ENCODE measurements at places on chromosomes 6 and 20. TPM values are rescaled to one million over a fixed set of nuclear protein-coding genes. Genes with fewer than 3 reads are reported as not detected.
A peak's percentile ranks its signal among the peaks of the same experiment; 100 is the strongest.

- DNase-seq = no peak
These were observed 5.3 kb downstream of the ZNF512B start for GRCh38 chr20:63964412-63964811.

- DNase-seq = peak; percentile 54
These were observed 802 bp upstream of the NRN1 start for GRCh38 chr6:6007366-6008088.

DNA sequence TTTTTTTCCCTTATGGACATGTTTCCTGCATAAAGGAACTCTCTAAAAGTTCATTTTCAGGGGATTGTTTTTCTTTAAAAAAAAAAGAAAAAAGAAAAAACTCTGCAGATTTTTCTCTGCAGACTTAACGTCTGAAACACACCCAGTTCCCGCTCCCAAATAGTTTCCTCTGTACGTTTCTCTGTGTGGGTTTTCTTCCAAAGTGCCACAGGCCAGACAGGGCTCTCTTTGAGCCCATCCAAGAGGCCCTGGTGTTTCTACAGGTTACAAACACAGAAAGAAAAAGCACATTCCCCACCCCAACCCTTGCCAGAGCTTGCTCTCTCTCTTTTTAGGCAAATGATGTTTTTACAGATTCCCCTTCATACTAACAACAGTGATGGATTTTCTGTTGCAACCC lies 258.6 kb downstream of the FNDC1 start:
- no peak for DNase-seq

DNA sequence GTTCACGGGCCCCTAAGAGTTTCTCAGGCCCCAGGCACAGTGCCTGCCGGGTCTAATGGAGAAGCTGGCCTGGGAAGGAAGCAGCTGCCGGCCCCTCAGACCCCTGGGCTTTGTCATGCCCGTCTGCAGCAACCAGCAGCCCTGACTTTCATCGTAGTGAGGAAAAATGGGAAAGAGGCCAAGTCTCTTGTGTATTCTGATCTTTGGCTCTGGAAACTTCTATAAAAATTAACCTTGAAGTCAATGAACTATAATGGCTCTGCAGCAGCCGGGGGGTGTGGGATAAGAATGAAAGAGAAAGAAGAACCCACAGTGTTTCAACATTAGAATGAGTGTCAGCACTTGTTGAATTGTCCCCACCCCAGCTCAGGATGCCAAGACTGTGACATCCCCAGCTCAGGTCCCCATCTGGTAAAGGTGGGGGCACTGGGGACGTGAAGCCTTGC lies 12.9 kb downstream of the TGM2 start:
- DNase-seq = no peak

The PCSK2 gene
- total RNA-seq = 1.0 TPM

DNA sequence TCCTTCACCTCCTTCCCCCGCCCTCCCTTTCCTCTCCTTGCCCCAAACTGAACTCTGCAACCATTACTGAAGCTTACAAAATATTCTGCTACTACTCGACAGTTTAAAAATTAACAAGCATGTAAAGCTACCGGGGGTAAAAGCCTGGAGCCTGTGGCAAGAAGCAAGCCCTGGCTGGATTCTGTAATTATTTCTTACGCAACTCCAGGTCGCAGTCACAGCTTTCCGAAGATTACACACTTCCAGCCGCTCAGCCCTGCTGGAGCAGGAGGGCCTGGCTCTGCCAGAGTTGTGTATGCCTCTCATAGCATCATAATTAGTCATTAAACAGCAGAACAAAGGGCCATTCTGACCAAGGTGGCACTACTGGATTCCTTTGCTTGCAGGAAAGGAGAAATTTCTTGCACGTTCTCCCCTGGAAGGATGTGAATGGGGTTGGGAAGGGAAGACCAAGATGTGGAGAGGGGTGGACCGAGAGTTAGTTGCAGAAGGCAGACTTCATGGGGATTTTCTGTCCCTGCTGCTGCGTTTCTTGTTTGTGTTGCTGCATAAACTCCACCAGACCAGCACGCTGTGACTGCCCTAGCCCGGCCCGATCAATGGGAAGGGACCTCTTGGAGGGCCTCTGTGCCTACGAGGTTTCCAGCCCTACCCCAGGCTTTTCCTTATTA lies 23.6 kb downstream of the FOXQ1 start:
- DNase-seq = peak; percentile 23

The PRSS16 gene
- total RNA-seq = 6.1 TPM

The HLA-DQA1 gene
- not detected for total RNA-seq

- DNase-seq = no peak
These were observed 22.1 kb downstream of the CAGE1 start for GRCh38 chr6:7367408-7367807.

DNA sequence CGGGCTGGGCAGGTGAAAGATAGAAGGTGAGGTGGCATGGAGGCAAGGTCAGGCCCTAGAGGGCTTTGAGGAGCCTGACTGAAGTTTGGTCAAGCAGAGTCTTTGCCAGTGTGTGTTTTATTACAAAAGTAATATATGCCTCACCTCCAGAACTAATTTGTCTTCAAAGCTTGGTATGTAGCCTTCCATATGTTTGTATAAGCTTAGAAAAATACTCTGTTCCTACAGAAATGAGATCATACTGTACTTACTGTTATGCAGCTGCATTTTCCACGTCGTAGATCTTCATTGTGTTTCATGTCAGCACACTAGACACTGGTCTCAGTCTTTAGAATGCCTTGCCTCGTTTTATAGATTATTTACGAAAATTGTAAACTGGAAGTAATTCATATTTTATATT lies 61.8 kb downstream of the ANKS1A start:
- DNase-seq = no peak

DNA sequence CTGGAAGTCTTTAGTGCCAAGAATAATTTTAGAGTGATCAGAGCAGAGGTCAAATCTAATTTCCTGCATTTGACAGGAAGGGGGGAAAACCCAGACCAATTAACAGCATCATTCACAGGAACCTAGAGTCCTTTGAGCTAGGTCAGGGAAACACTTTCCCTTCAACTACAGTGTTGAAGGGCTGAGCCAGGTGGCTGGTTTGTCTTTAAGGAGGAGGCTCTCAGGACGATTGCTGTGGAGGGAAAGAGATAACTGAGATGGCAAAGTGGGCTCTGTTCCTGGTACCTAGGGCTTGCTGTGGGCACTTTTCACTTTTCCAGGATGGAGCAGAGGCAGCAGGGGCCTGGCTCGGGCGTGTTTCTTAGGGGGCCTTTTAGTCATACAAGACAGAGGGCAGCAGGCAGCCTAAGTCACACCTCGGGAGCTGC lies 111.9 kb downstream of the SCML4 start:
- DNase-seq = no peak

DNA sequence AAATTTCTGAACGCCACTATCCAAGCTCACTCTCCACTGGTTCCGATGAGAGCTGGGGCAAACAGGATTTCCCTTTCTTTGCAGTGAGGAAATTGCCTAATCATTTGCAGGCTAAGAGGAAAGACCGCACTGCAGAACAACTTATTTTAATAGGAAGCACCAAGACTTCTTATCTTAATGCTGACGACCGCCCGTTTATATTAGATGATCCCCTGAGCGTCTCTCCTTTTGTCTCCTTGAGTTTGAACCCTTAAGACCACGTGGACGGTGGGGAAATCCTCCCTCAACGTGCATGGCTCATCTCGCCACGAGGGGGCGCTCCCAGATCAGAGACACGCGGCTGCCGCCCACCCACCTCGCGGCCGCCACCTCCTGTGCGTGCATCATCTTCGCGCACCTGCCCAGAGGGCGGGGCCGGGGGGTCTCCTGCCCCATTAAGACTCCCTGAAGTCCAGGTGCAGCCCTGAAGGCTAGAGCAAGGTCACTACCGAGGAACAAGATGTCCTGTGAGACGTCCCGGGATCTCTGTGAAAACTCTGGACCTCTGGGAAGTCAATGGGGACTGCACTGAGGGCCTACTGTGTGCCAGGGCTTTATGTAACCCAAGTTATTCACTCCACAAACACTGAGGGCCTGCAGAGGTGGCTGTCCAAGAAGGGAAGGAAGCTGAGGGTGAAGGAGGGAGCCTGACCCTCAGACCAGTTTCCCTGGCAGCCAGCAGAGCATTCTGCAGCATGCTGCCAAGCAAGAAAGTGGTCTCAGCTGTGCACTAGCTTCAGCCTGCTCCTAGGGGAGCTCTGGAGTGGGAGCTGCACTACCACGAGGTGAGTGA lies 28.1 kb downstream of the PDYN start:
- DNase-seq = peak; percentile 79

- DNase-seq = no peak
These were observed 3.9 kb upstream of the TMEM244 start for GRCh38 chr6:129865013-129865412.

DNA sequence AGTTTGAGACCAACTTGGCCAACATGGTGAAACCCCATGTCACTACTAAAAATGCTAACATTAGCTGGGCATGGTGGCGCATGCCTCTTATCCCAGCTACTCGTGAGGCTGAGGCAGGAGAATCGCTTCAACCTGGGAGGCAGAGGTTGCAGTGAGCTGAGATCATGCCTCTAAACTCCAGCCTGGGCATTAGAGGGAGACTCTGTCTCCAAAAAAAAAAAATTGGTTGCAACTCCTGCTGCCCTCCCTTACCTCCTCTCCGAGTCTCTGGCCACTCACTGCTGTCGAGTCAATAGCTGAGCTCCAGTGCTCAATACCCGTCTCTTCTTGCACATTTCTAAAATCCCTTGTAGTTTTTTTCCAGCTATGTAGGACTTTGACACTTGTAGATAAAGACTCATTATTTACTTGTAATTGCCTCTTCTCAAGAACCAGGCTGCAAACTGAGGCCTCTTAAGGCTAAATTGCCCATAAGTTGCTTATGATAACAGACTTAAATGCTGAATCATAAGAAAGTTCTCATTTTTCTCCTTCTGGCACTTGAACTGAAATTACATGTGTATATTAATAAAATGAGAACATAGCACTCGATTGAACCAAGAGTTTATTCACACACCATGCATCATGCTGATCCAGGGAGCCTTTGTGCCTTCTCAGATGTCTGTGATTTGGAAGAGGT lies 13.8 kb downstream of the HECA start:
- DNase-seq = no peak

All from endothelial cell (in vitro differentiated cells).